ENCODE measurements at places on chromosomes 2 and 18.

- DNase-seq, result no peak
These were observed 20.8 kb downstream of the SP140L start for GRCh38 chr2:230347659-230348305.

DNA sequence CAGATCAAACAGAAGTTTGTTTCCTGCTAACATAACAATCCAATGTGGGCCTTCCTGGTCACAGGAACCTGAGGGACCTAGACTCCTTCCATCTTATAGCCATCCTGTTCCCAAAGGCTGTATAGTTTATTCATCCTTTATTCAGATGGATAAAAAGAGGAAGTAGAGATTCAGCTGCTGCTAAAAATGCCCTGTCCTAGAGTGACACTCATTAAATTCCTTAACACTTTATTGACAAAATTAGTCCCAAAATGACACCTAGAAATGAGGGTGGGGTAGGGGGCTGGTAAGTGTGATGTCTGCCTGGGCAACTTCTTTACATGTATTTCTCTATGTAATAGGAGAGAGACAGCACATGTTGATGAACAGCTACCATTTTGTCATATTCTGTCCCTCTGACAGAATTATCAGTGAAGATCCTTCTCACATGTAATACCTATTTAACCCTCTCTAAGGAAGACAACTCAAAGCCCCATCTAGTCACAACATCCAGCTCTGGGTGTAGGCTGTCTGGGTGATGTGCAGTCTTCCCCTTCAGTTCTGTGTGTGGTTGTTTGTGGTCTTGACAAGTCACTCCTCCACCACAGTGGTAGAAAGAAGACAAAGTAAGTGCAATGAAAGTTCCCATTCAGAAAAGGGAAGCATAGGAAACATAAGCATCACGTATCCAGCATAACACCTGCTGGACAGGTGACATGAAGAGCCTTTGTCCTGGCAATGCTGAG is 253.9 kb upstream of the CNTNAP5 start:
- no peak for DNase-seq

DNA sequence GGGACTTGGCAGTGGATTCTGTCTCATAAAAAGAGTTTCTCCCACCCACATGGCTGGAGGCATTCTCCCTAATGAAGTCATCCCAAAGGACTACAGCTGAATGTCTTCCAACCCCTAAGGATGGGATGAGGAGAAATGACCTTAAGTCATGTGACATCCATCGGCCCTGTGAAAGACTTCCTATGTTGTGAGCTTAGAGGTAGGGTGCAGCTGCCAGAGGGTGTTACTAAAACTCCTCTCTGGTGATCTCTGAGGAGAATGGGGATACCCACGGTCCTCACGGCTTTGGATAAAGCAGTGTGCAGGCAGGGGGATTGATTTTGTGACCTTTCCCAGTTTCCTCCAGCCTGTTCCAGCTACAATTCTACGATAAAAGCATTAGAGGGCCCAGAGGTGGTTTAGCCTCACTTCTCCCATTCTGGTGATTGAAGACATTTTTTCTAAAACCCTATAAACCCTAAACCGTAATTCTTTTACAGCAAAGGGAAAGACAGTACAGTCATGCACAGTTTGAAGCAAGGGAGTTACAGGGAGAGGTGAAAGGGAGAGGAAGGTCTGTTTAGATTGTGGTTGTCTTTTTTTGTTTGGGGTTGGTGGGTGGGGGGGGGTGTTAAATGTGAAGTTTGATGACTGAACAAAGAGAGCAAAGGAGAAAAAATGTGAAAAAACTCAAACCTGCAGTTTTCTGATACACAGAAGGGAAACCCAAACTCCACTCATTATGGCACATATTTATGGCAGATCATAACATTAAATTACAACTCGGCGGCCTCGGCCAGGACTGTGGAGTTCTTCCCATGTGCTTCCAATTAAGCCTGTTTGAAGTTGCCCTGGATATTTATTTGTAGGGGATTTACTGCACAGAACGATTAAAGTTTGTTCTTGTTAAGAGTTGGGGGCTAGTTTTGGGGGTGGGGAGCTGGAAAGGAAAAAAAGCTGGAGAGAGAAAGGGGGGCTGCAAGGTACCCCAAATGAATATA is 26.6 kb upstream of the SLC14A2 start:
- DNase-seq, result no peak

DNA sequence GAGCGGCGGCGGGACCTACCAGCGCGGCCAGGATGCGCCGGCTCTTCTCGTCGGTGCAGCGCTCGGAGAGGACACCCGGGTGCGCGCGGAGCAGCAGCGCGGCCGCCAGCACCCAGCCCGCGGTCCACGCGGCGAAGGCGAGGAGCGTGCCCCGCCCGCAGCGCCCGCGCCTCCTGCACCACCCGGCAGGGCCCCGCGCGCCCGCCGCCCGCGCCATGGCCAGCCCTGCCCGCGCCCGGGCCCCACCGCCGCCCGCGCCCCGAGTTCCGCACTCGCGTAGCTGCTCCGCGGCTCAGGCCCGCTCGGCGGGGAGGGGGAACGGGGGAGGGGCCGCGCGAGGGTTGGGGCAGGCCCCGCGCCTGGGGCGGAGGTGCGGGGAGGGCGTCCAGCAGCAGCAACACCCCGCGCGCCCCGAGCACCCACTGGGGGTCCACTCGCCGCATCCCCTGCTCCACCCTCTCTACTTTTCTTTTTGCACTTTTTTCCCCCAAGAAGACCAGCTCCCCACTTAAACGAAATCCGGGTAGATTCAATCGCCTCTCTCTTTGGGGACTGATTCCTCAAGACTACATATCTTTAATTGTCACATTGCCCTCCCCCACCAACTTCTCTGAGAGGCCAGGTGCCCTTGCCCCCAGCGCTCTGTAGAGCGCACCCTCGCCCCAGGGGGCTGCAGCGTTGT is at the start of gene DIPK1C:
Gene DIPK1C (minus strand): TSS at position 266 of the 682 bp plus-strand sequence. CDS start 49 bp downstream, at position 217.
- no peak for DNase-seq

DNA sequence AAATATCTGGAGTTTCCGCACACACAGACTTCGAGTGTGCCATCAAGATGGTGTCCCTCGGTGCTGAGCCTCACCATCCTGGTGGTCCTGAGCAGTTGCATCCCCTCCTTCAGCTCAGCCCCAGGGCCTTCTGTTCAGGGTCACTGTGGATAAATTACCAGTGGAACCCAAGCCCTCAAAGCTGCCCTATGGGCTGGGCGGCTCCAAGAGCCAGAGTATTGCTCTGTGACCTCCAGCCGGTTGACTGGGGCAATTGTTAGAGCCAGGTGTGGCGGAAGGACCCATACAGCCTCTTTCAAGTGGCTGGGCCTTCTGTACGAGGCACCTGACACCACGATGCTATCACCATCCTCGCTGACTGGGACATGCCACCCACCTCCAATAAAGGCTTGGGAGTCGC is 215.5 kb downstream of the GBX2 start:
- DNase-seq, result no peak

DNA sequence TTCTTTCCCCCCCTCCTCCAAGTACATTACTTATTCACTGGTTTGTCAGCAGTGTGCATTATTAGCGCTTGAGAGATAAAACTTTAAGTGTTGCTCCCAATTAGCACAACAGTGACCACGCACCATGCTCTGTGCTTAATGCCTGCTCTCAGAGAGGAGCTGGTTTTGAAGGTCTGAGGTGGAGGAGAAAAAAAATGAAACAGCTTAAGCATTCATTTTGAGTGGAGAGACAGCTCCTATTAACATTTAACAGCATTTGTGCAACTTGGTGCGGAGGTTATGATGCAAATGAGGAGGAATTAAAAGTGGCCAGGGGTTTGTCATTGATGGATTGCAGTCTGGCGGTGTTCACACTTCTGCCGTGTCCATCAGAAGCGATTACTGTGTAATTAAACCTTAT is 141.8 kb downstream of the FIGN start:
- no peak for DNase-seq

GRCh38 chr18:74256190-74256589 is 35.6 kb downstream of the CYB5A start:
- no peak for DNase-seq

- no peak for DNase-seq
These were observed 27.3 kb downstream of the KIF3C start for GRCh38 chr2:25955036-25955435.

DNA sequence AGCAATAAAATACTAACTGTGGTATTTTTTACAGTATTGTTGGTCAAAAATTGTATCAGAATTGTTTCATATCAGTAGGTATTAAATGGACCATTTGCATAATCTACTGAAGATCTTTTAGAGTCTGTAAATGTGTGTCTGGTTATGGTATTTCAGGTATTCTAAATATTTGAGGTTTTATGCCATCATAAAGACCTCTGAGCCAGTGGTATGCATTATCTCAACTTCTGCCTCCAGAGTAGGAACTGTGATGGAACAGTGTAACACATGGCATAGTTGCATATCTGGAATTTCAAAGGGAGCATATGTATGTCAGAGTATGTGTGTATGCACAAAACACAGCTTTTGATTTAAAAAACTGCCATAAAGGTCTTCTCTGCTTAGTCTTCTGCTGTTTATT is 15.4 kb downstream of the GREB1L start:
- no peak for DNase-seq

DNA sequence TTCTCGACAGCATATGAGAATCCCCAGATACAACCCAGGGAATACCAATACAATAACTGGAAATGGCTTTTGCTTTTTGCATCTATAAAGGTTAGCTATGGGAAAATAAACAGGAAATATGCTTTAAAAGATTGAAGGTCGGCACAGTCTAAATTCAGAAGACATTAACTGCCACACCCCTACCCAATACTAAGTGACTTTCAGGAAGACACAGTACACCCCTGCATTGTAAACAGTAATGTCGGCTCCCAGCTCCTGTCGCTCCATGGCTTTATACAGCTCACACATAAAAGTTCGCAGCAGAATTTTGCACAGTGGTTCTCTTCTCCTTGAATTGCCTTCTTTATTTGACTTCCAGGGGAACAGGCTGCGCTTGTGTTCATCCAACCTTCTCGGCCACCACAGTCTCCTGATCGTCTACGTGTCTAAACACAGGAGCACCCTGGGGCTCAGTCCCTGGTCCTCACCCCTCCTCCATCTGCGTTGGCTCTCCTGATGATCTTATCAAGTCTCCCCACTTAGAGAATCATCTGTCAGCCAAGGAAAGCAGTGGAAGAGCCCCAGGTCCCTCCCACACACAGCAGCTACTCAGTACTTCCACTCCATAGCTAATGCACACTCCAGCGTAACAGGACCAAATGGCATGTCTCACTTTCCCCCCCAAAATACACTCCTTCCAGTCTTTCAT is 22.7 kb downstream of the CYB5A start:
- no peak for DNase-seq

- no peak for DNase-seq
These were observed 96.8 kb upstream of the DNAJC10 start for GRCh38 chr2:182619276-182619675.

DNA sequence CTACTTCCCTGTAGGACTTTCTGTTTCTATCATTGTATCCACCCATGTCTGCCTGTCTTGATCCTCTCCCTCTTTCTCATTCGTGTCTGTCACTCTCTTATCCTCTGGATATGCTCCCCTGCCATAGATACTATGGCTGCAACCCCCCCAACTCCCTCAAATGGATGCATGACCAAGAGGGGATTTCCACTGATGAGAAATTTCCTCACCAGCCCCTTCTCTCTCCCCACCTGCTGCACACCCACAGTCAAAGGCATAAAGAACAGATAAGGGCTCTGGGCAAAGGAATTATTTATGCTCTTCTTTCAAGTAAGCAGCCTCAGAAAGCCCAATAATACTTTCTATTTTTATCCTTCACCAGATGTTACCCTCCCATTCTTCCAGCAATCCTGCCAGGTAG is 121.3 kb downstream of the FOXI3 start:
- DNase-seq, result no peak

DNA sequence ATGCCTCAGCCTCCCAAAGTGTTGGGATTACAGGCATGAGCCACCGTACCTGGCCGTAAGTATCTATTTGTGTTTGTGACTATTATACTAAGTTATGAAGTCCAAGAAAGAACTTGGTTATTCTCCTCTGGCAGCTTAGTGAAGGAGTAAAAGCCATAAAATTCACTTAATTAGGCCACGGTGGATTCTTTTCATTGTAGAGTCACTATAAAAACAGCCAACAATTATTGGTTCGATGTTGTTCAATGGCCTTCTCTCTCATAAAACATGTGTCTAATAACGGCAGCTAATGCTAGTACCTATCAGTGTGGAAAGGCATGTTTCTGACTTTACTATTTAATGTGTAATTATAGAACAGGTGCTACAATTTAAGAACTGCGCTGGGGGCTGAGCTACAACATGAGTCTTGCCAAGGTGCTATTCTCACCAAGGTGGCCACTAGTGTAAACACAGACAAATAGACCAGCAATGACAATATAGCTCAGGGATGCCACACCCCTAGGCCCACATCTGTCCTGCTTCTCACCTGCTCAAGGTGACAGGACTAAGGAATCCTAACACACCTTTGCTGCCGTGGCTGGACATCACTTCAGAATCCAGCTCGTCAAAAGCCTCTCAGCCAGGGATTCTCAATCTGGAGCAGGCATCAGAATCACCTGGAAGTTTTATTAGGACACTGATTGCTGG is 17.2 kb downstream of the ATP8B1 start:
- DNase-seq, result no peak

GRCh38 chr2:18971628-18972027 is 382.3 kb upstream of the NT5C1B start:
- DNase-seq, result no peak

DNA sequence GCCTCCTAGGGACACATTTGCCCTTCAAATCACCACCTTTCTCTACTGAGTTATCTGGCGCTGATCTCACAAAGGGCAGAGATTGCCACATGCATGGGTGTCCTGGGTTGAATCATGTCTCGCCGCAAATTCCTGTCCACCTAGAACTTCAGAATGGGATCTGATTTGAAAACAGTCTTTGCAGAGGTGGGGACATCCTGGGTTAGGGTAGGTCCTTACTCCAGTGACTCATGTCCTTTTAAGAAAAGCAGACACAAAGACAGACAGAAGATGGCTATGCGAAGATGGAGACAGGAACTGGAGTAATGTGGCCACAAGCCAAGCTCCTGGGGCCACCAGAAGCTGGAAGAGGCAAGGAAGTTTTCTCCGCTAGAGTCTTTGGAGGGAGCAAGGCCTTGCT is 197.4 kb upstream of the SMIM21 start:
- no peak for DNase-seq

GRCh38 chr2:200851398-200852248 is 12.8 kb downstream of the CLK1 start:
- no peak for DNase-seq

- no peak for DNase-seq
These were observed 148.9 kb downstream of the EN1 start for GRCh38 chr2:118698564-118698963.

DNA sequence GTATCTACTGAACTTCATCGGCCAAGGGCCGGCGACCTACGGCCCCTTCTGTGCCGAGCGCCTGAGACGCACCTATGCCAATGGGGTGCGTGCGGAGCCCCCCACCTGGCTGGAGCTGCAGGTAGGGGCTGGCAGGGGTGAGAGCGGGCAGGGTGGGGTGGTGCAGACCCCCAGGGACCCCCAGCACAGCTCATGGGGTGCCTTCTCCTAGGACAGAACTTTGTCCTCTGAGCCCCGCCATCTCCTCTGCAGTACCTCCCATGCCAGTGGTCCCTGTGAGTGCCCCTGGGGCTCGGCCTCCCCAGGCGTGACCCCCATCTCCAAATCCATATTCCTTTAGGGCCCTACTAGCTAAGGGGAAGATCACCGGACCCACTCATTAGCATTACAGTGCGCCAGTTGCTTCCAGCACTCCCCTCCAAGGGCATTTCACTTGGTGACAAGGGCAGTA is 23.9 kb upstream of the GPR17 start:
- peak; percentile 20 for DNase-seq

- no peak for DNase-seq
These were observed 601.7 kb downstream of the ARHGAP15 start for GRCh38 chr2:143730953-143731260.

- DNase-seq, result no peak
These were observed 13.0 kb downstream of the SIGLEC15 start for GRCh38 chr18:45838302-45839070.
